Anterior cingulate cortex (tissue), 58 donors: ENCODE measurements at places on chromosomes 6 and 20.

GRCh38 chr20:44781791-44782190 is 28.6 kb downstream of the RIMS4 start:
- DNase-seq: no peak

GRCh38 chr6:46808806-46809205 is 15.6 kb downstream of the MEP1A start:
- DNase-seq: no peak

DNA sequence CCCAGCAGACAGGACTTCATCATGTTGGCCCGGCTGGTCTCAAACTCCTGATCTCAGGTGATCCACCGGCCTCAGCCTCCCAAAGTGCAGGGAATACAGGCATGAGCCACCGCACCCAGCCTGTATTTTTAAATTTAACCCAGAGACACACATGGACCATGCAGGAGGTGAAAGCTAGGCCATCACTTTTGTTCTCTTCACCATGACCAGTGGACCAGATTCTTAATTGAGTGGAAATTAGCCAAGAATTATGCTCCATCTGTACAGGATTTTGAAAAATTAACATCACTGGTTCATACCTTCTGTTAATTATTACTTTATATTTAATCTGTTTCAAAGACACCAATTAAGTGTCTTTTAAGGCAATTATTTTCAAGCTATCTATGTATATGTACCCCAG is 493.6 kb upstream of the NOX3 start:
- no peak for DNase-seq

- DNase-seq: no peak
Measured at GRCh38 chr6:40880906-40881305, 158.1 kb downstream of the UNC5CL start.

DNA sequence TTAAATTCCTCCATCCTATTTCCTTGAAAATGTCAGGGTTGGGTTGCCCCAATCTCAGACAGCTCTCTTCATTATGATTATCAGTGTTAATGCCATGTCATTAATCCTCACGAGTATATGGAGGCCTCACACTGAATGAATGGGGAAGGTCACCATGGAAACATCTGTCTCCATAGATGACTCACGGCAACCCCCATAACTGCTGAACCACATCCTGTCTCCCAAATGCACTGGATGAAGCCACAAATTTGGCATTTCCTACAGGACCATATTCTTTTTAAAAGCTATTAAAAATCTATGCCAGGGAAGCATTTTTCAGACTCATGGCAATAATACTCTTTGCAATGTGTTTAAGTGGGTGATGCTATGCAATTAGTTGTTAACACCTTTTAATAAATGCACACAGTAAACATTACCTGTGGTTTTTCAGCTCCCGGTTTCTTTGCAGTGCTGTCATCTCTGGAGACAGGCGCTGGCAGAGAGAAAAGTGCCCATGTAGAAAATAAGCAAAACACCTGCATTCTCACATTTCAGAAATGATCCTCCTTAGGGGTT is 80.1 kb upstream of the PTPRK start:
- DNase-seq: no peak
